Progenitor cell of endocrine pancreas (in vitro differentiated cells): ENCODE measurements at places on chromosomes 4 and X.

DNA sequence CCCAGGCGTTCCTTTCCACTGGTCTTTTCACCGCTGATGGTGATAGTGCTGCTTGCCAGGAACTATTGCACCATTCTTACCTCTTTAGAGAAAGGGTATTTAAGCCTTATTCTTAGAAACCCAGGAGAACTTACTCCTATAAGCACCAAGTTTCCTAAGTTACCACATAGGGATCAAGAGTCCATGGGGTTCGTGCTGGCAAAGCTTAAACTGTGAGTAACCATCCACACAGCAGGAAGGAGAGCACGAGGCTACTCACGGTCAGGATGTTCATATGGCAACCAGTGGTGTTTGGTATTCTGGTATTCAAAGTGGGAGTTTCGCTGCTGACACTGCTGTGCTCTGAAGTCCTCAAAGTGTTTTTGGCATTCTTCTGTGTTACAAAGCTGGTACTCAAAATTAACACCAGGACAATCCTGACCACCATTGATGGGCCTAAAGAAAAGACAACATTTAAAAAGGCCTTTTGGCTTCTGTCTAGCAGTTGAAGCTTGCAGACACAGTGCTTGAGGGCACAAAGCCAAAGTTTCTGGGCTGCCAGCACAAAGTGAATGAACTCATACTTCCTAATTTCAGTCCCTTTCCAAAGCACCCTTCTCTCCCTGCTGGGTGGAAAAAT lies 256.9 kb downstream of the ADAMTS3 start:
- DNase-seq, result no peak

- DNase-seq, result no peak
Measured at GRCh38 chrX:148728901-148729300, 228.5 kb downstream of the AFF2 start.

DNA sequence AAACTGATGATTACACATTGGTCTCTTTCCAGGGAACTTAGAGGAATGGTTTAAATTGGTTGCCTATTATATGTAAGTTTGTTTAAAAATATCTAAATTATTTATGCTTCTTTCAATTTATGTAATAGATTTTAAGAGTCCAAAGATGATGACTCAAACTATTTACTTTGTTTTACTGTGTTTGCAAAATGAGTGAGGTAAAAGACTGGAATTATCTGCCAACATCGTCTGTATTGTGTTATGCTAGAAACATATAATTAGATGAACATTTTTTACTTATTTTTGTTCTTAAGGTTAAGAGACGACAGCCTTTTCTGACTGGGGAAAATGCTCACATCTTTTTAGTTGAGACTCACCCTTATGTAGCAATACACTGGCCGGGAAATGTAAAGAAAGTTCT lies 51.1 kb upstream of the SYTL5 start:
- DNase-seq, result no peak

- no peak for DNase-seq
Measured at GRCh38 chr4:106062452-106062875, 167.2 kb downstream of the NPNT start.

GRCh38 chrX:31318866-31319265 lies 247.0 kb upstream of the FTHL17 start:
- no peak for DNase-seq

GRCh38 chrX:18855919-18856644 lies 127.8 kb downstream of the PHKA2 start:
- DNase-seq, result no peak

DNA sequence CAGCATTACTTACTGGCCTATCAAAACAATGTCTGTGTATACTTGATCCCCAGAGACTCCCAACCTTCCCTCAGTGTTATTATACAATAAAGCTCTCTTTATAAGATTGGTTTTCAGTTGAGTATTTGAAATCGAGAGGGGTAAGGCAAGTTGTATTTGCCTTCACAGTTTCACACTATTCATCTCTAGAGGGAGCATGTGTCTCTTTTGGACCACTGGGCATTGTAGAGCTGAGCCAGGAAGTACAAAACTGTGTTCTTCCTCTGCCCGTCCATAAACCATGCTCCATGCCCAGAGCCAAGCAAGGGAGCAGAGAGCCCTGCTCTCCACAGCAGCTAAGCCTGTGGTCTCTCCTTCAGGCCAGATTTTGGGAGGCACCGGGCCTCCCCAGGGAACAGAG lies 61.5 kb upstream of the HHIP start:
- DNase-seq, result no peak

DNA sequence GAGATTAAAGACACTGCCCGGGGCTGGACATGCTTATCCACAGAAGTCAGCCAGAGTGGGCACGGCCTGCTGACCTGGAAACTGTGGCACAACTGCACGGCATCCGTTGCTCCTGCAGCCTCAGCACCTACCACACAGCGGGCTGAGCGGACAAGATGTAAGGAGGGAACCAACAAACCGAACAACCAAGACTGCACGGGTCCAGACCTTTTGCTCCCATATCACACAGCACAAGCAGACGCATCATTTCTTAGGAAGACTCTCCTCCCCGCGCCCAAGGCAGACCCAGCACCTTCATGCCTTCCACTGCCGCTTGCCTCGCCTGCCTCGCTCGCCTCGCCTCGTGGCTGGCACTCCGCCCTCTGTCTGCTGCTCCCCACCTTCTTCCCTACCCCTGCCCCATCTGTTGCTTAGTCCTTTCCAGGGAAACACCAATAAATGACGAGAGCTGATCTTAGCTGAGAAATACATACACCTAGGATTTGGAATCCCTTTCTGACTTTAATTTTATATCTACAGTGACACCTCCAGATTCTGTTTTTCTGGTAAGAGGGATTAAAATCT lies 79.0 kb downstream of the AFAP1 start:
- no peak for DNase-seq

- no peak for DNase-seq
Measured at GRCh38 chr4:136194962-136195361, 1337.3 kb downstream of the PCDH18 start.

DNA sequence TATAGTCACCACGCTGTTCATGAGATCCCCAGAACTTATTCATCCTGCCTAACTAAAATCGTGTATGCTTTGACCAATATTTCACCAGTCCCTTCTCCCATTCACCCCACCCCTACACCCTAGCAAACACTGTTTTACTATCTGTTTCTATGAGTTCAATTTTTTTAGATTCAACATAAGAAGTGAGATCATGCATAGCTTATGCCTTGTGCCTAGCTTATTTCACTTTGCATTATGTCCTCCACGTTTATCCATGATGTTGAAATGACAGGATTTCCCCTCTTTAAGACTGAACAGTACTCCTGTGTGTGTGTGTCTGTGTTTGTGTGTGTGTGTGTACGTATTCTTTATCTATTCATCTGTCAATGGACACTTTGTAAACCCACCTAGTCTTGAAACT lies 16.8 kb downstream of the ANXA5 start:
- DNase-seq, result no peak

DNA sequence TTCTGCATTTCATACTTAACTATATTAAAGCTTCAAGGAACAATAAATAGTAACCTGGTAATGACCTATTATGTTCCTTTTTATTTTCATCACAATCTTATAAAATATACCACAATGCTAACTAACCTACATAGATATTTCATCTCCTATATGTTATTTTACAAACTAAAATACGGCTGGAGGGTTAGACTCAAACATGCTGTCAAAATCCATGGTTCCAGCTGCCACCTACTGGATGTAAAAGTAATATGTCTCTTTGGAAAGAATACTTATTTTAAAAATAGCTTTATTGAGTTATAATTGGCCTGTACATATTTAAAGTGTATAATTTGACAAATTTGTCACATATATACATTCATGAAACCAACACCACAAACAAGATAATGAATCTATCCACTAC lies 15.0 kb downstream of the RGN start:
- no peak for DNase-seq

DNA sequence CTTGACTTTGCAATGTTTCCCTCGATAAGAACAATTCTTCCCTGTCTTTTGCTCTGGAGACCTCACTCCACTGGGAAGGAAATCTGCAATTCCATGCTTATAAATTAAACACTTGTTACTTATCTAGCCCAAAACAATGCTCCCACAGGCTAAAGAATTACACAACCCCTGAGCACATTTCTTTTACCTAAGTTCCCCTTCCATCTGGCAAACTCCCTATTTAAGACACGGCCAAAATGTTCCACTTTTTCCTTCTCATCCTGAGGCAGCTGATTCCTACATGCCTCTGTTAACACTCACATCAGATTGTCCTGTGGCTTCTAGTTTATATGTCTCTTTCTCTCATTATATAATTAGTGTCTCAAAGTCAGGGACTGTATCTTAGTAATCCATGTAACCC lies 211.7 kb downstream of the COX18 start:
- DNase-seq, result no peak

GRCh38 chr4:70627620-70628019 lies 924 bp upstream of the ENAM start:
- no peak for DNase-seq

GRCh38 chrX:12657881-12658280 lies 133.3 kb upstream of the PRPS2 start:
- no peak for DNase-seq

GRCh38 chr4:174592985-174593335 lies 70.7 kb upstream of the HPGD start:
- no peak for DNase-seq

- DNase-seq, result no peak
Measured at GRCh38 chr4:40327340-40327739, 7.8 kb upstream of the CHRNA9 start.

- no peak for DNase-seq
Measured at GRCh38 chr4:80228460-80228859, 31.2 kb downstream of the PRDM8 start.

- no peak for DNase-seq
Measured at GRCh38 chrX:23885803-23886202, 21.9 kb downstream of the APOO start.

DNA sequence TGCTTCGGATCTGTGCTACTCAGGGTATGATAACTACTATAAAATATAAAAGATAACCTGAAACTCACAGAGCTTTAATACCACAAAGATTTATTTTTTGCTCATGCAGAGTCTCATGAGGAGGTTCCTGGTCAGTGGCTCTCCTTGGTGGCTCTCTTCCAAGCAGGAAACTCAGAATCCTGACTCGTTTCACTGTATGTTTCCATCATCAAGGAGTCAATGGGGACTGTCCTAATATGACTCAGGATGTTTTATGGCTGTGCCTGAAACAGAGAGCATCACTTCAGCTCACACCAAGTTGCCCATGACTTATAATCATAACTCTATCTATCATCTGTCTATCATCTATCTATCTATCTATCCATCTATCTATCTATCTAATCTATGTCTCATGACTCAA lies 620.8 kb upstream of the NR3C2 start:
- no peak for DNase-seq

DNA sequence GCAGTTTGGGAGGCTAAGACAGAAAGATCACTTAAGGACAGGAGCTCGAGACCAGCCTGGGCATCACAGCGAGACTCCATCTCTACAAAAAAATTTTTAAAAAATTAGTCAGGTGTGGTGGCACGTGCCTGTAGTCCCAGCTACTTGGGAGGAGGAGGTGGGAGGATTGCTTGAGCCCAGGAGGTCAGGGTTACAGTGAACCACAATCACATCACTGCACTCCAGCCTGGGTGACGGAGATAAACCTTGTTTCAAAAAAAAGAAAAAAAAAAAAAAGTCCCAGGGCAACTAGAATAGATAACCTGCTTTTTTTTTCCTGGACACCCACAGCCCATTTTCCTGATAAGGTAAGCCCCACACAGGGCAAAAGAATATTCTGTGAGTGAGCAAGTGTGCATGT lies 96.3 kb downstream of the C4orf51 start:
- no peak for DNase-seq

DNA sequence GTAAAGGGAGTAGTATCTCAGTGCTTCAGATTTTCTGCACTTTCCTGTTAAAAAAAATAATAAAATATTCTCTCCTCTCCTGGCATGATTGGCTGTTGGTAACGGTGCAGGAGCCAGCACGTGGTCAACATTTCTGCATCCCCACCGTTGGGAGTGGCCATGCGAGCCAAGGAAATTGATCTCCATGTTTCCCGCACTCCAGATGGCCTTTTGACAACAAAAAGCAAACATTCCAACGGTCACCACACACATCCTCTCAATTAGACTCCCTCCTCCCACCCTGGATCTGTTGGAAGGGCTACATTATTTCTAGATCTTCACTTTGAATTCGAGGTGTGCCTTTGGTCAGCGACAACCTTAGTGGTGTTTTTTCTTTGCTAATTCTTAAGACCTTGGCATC lies 45.0 kb downstream of the STK32B start:
- no peak for DNase-seq

GRCh38 chr4:2368746-2369437 lies 49.6 kb downstream of the ZFYVE28 start:
- DNase-seq, result no peak

- no peak for DNase-seq
Measured at GRCh38 chrX:133956570-133957340, 28.6 kb downstream of the GPC3 start.

- DNase-seq, result no peak
Measured at GRCh38 chr4:11565899-11566298, 137.2 kb upstream of the HS3ST1 start.

DNA sequence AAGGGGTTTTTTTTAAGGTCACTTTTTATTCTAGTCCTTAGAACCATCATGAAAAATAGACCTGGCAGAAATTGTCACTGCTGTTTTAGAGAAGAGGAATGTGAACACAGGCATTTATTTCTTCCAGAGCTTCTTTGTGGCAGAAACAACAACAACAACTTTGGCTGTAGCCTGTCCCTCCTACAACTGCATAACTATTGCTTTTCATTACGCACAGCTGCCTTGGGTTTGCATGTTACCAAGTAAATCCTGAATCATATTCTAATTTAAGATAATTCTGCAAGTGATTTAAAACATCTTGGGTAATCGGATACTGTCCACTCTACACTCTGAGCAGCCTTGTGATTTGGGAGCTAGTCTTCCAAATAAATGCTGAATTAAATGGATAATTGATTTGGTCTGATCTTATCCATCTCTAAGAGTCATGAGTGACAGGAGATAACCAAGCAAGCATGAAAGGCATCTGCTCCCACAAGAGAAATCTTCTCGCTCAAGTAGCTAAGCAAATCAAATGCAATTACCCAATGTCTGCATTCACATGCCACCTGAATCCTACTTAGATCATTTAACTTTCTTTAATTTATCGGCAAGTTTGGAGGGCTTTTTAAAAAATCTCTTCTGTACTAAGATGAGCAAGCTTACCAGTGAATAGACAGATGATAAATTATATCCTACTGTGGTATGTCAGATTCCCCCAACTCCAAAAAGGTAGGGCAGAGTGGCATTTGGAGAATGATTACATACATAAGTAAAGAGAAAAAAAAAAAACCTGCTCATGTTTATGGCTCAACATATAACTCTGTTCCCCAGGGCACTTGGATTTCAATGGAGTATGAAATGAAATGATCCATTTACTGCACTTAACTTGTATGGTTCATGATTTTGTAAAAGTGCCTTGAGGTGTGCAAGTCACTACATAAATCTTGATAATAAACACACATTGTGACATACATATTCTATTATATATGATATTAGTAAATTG lies 73.6 kb downstream of the EGF start:
- no peak for DNase-seq

- no peak for DNase-seq
Measured at GRCh38 chrX:147838465-147839131, 73.1 kb upstream of the FMR1 start.
